Stimulated activated CD8-positive, alpha-beta memory T cell treated with anti-CD3 and anti-CD28 coated beads, Interleukin-4, amount 100 ng/mL, for 4 hours (primary cell): ENCODE measurements at places on chromosomes 13 and 19.

DNA sequence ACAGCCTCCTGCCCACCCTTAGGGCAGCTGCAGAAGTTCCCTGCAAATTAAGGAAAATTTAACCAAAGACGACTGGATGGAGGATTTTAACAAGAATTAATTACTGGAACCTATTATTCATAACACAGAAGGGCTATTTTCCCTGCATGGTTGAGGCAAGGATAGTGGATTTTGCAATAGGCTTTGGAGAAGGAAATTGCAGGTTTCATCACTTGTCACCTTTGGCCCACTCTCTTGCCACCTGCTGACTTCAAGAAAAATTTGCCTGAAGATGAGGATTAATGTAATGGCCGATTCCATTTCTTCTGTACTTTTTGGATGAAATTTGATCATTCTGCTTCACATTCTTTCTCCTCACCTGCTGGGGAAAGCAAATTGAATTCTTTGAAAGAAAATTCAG lies 261.7 kb downstream of the FGF9 start:
- no peak for DNase-seq

GRCh38 chr13:83880275-83881139 lies 1.8 kb downstream of the SLITRK1 start:
- no peak for DNase-seq

GRCh38 chr13:30192320-30193093 lies 114.8 kb downstream of the KATNAL1 start:
- DNase-seq, result no peak

DNA sequence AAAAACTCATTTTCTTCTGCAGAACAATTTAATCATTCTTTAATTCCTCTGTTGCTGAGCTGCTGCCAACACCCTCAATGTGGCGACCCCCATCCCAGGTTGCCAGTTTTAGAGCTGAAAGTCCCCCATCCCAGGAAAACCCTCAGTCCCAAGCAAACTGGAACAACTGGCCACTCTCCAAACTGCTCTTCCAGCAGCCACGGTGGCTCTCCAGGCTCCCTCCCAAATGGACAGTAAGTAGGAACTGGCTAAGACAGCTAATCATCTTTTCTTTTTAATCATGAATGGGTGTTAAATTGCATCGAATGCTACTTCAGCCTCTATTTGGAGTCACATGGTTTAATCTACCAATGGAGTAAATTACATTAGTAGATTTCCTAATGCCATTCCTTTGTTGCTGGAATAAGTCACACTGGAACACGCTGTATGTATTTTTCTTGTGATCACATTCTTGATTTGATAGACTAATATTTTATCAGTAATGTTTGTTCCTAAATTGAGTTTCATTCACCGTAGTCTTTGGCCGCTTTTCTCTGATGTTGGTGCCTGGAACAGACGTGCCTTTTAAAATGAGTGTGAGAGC lies 33.7 kb upstream of the VSTM2B start:
- DNase-seq, result no peak

DNA sequence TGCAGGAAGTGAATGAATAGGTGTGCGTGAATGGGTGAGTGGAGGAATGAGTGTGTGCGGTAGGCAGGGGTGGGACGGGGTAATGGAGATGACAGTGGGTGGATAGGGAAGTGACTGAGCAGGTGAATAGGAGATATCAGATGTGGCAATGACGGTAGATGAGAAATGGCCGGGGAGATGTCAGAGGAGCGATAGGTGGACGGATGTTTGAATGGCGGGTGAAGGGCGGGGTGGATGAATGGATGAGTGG lies 1.5 kb downstream of the TTC9B start:
- DNase-seq, result no peak

DNA sequence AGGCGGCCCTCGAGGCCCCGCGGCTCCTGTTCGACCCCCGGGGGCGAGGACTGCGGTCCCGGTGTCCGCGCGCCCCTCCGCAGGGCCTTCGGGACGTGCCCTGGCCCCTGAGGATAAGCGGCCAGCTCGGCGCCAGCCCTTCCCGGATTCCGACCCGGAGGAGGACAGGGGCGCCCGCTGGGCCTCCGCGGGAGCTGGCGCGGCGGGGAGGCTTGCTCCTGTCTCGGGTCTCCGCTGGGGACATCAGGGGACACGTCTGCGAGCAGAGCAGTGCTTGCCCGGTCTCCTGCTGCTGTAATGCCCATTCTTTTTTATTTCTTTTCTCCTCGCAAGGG lies 829 bp downstream of the B3GLCT start:
- DNase-seq, result peak; percentile 8

DNA sequence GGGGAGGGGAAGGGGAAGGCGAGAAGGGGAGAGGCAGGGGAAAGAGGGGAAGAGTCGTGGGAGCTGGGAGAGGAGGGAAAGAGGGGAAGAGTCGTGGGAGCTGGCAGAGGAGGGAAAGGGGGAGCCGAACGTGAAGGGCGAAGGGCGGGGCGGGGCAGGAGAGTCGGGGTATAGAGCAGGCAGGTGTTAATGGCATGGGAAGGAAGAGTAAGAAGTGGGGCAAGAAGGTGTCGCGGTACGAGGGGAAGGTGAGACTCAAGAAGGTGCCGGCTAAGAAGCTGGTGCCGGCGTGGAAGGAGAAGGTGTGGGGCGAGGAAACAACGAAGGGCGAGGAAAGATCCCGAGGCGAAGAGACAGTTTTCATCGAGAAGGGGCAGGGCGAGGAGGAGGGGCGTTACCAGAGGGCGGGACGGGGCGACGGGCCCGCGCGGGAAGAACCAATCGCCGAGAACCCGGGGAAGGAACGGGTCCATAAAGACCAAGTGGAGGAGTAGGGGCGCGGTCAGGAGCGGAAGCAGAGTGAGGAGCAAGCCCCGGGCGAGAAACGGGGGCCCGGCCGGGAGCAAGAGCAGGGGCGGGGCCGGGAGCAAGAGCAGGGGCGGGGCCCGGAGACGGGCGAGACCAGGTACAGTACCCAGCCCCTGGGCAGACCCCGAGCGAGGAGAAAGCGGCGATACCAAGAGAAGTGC lies 463 bp downstream of the CATSPERG start:
- DNase-seq, result peak; percentile 87

- DNase-seq, result no peak
These were observed 44.7 kb downstream of the PSPC1 start for GRCh38 chr13:19737844-19738557.

DNA sequence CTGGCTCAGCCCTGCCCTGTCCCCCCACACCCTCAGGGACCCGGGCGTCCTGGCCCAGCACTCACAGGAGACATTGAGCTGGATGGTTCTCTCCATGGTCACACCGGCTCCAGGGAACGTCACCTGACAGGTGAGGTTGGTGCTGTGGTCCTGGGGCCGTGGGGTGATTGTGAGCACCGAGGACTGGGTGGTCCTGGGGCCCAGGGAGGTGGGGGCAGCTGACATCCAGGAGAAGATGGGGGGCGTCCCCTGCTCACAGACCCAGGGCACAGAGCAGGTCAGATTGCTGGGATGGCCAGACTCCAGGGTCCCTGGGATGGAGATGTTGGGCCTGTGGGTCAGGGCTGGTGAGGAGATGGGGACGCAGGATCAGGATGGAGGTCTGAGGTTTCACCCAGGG lies 854 bp downstream of the SIGLEC6 start:
- no peak for DNase-seq

- no peak for DNase-seq
These were observed 14.5 kb downstream of the SLC46A3 start for GRCh38 chr13:28704282-28704681.

- no peak for DNase-seq
These were observed 265.4 kb downstream of the LMO7 start for GRCh38 chr13:75901501-75901900.

DNA sequence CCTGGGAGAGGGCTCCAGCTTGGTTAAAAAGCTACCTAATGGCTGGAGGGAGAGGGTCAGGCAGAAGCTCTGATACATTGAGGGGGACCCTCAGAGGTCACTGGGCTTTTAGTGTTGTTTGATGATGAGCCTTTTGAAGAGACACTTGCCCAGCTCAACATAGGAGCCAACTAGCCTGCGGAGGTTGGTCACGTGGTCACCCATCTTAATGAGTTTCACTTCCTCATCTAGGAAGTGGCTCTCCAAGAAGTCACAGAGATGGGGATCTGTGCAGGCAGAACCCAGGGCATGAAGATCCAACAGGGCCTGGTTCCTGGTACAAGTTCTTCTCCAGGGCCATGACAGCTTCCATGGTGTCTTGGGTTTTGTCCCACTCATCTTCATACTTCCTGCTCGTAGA lies 33.4 kb downstream of the IPO5 start:
- no peak for DNase-seq

- no peak for DNase-seq
These were observed 7.3 kb downstream of the FGF22 start for GRCh38 chr19:646779-647565.

- no peak for DNase-seq
These were observed 43.8 kb upstream of the DCUN1D2 start for GRCh38 chr13:113534236-113534860.

GRCh38 chr13:109401891-109402290 lies 384.5 kb downstream of the IRS2 start:
- DNase-seq, result no peak

- no peak for DNase-seq
These were observed 19.8 kb upstream of the GNA15 start for GRCh38 chr19:3115916-3116602.

DNA sequence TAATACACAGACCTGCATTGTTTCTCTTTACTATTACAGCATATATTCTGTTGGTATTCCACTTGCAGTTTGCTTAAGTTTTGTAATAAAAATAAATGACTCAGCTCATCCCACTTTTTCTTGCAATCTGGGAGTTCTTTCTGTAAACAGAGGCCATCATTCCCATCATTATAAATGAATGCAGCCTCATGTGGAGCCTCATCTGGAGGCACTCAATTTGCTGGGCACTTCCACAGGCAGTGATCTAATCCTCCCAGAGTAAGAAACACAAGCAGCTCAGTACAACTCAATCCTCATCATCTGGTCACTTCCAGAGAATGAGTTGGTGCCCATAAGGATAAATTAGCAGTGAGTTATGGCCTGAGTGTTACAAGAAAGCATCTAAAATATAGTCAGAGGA lies 2801.9 kb downstream of the PCDH9 start:
- DNase-seq, result no peak

DNA sequence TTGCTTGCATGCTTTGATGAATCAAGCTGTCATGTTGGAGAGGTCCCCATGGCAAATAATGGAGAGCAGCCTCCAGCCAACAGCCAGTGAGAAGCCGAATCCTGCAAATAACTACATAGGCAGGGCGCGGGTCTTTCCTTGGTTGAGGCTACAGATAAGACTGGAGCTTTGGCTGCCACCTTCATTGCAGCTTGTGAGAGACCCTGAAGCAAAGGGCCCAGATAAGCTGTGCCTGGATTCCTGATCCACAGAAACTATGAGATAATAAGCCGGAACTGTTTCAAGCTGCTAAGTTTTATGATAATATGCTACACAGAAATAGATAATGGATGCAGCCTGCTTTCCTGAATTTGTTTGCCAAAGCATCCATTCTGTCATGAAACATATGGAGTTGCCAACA lies 257.0 kb downstream of the HS6ST3 start:
- DNase-seq, result no peak

DNA sequence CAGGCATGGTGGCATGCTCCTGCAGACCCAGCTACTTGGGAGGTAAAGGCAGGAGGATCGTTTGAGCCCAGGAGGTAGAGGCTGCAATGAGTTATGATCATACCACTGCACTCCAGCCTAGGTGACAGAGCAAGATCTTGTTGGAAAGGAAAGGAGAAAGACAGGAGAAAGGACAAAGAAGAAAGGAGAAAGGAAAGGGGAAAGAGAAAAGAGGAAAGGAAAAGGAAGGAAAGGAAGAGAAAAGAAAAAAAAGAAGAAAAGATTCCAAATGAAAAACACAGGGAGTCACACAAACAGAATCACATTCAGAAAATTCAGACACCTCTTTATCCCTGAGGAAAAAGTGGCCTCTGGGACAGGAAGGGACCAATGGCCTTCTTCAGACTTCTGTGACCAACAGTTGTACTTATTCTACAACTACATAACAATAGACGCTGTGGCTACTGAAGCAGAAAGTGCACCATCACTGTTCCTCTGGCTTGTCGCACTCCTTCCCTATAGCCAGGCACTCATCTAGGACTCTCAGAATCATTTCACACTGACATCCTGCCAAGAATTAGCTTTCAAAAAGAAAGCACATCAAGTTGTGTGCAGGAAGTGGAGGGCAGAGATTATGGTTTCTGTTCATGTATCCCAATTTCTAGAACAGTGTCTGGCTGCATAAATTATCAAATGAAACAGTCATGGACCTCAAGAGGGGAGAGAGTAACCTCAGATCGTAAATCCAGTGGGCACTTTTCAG lies 5.9 kb downstream of the MTMR6 start:
- DNase-seq, result no peak

- no peak for DNase-seq
These were observed 129.1 kb upstream of the HTR2A start for GRCh38 chr13:47025791-47026447.

GRCh38 chr19:32168111-32168510 lies 177.3 kb upstream of the ZNF507 start:
- DNase-seq, result no peak

- DNase-seq, result no peak
These were observed 148.0 kb downstream of the SIPA1L3 start for GRCh38 chr19:38055010-38055409.

GRCh38 chr13:19967621-19968020 lies 9.1 kb downstream of the ZMYM2 start:
- DNase-seq, result no peak

- no peak for DNase-seq
These were observed 36.7 kb downstream of the DACH1 start for GRCh38 chr13:71830323-71830722.

GRCh38 chr19:38134540-38135149 lies 89.4 kb downstream of the DPF1 start:
- DNase-seq, result no peak

- no peak for DNase-seq
These were observed 68.3 kb downstream of the FNDC3A start for GRCh38 chr13:49044008-49044407.

GRCh38 chr19:18208098-18208951 lies 4.5 kb upstream of the RAB3A start:
- no peak for DNase-seq

DNA sequence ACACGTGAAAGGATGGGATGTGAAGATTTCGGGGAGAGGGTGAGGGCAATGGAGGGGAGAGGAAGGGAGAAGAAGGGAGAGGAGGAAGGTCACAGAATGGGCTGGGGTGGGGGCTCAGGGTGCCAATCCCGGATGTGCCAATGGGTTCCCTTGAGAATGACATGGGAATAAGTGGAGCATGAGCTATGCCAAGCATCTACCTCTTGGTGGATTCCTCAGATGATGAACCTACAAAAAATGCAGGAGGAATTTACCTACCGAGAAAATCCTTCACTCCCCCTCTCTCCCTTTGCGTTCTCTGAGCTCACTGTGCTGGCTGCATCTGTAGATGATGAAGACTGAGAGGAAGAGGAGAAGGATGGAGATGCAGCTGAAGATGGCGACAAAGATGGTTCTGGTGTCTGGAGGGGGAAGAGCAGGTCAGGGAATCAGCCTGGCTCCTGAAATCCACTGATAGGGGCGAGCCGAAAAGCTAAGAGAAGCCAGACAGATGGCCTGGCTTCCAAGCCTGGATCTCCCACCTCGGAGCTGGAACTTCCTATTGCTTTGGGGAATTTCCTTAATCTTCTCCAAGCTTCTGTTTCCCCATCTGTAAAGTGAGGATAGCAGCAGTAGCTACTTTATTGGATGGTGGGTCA lies 21.6 kb downstream of the VSTM1 start:
- no peak for DNase-seq

GRCh38 chr13:85093808-85094207 lies 705.4 kb downstream of the SLITRK6 start:
- DNase-seq, result no peak
